ENCODE measurements at places on chromosomes 6 and 20.

GRCh38 chr6:40877362-40877761 lies 161.7 kb downstream of the UNC5CL start:
- DNase-seq: no peak

GRCh38 chr20:19936466-19937200 lies 80.5 kb upstream of the NAA20 start:
- no peak for DNase-seq

DNA sequence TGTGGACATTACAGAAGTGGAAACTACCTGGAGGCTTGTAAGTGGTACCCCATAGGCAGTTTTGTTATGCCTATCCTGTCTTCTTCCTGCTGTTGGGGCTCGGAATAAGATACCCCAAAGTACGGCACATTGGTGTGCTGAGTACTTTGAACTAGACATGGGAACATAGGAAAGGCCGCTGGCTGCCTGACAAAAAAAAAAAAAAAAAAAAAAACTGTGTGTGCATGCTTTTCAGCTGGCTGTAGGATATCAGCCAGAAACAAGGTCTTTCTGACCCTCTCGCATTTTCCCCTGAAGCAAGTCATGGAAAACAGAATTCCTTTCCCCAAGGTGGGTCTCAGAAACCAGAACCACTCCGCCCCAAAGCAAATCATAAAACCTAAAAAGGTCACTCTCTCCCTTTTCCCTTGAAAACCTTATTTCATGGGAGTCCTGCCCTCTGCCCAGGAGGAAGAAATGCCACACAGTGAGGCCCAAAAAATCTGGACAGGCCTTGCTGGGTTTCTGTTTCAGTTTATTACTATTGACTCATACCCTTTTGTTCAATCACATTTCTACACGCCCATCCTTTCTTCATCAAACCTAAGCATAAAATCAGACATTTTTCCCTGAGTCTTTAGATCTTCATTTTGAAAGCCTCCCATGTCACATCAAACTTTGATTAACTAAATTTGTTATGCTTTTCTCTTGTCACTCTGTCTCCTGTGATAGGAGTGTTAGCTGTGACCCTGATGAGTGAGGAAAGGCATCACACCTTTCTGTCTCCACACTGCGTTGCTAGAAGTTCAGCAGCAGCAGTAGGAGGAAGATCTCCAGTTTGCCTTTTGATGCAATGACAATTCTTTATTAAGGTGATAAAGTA lies 17.2 kb downstream of the SLC2A12 start:
- DNase-seq: no peak

GRCh38 chr20:19886661-19887288 lies 128.7 kb downstream of the RIN2 start:
- DNase-seq: no peak

GRCh38 chr6:76275746-76276145 lies 203.3 kb upstream of the IMPG1 start:
- DNase-seq: no peak

- no peak for DNase-seq
These were observed 51.8 kb upstream of the SLCO4A1 start for GRCh38 chr20:62590309-62591121.

GRCh38 chr6:131519670-131520436 lies 53.2 kb upstream of the ARG1 start:
- no peak for DNase-seq

DNA sequence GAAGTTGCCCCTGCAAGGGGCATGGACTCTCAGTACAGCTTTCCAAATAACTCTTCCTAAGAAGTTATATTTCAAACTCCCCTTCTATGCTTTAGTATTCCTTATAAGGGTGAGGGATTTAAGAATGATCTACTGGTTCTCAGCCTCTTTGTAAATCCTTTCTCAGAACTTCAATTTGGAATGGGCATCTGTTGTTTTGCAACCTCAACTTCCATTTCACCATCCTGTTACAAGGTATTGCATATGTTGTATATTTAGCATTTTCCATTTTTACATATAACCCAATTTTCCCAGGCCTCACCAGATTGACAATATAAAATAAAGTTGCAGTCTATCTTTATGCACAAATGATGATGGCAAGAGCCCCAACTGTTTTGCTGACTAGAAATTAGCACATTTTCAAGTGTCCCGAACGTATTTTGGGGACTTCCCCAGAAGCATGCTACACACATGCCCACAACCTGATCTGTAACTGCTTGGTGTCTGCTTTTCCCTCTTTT lies 154.9 kb upstream of the CARMIL1 start:
- no peak for DNase-seq

GRCh38 chr6:81897793-81898192 lies 145.3 kb upstream of the TENT5A start:
- no peak for DNase-seq

DNA sequence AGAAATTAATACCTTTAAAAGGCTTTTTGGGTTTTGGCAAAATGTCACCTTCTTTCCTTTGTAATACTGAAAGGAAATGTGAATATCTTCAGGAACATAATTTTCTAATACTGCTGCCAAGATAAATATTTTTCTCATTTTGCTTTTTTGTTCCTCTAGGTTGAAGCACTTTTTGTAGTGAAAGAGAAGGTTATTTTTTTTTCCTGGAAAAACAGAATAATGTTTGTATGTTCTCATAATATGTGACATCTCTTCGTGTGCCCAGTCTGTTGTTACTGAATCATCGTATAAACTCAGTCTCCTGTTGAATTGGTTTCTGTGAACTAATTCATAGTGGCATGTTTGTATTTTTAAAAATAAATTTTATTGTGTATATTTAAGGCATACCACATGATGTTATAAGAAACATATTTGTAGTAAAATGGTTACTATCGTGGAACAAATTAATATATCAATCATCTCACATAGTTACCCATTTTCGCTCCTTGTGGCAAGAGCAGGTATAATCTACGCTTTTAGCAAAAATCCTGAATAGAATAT lies 74.4 kb downstream of the SH3BGRL2 start:
- no peak for DNase-seq

DNA sequence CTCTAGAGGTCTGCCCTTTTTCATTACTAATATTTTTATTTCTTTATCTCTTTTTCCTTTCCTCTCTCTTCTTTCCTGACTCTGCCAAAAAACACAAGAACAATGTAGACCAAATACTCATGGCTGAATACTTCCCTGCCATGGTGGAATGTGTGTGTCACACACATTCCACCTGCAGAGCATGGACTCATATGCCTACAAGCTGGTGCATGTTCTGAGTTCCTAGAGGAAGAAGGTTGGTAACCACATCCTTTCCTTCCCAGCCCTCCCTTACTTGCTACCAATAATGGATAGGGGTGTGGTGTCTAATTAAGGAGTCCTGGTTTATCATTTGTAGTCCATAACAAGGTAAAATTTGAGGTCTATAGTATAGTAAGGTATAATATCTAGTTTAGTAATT lies 15.2 kb upstream of the CST9L start:
- no peak for DNase-seq
